NCI-H345 (cell line): ENCODE measurements at places on chromosomes 11 and 22.
A peak's percentile ranks its signal among the peaks of the same experiment; 100 is the strongest.

GRCh38 chr22:19890502-19891316 is 36.0 kb upstream of the GNB1L start:
- no peak for DNase-seq

GRCh38 chr11:112352907-112353306 is 92.2 kb upstream of the PLET1 start:
- DNase-seq = no peak

GRCh38 chr11:15143855-15144254 is 29.1 kb downstream of the INSC start:
- no peak for DNase-seq

DNA sequence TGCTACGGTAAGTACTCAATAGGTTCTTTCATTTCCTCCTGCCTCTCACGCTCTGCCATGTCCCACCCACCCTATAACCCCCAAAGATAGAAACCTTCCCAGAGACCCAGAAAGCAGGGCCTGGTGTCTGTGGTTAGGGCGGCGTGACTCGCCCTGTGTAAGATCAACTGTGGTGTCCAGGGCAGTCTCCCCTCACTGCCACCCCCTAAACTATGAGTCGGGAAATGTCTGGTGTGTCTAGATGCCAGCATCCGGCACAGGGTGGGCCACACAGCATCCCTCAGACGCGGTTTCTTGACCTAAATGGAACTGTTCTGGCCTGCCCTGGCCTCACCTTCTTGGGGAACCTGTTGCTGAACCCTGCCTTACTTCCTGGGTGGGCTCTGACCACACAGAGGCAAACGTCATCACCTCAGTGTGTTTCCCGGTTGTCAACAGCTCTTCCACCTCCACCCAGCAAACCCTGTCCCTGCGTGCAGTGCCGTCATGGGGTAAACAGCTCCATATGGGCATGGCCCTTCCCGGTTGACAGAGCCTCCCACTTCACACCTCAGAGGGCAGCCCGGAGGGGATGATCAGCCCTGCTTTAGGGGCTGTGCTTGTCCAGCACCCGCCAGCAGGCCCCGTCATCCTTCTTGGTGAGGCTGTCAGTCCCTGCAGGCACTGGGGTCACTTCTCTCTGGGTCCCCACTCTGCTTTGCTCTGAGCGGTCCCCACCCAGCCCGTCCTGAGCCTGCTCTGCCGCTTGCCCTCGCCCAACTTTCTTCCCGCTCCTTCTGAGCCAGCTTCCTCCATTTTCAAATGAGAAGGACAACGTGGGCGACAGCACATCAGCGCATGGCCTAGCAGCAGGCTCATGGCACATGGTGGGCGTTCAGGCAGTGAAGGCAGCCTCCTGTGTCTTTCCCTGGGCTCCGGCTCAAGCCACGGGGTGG is 6.0 kb downstream of the WNT11 start:
- no peak for DNase-seq

GRCh38 chr11:22347857-22348487 is 9.8 kb downstream of the SLC17A6 start:
- no peak for DNase-seq

DNA sequence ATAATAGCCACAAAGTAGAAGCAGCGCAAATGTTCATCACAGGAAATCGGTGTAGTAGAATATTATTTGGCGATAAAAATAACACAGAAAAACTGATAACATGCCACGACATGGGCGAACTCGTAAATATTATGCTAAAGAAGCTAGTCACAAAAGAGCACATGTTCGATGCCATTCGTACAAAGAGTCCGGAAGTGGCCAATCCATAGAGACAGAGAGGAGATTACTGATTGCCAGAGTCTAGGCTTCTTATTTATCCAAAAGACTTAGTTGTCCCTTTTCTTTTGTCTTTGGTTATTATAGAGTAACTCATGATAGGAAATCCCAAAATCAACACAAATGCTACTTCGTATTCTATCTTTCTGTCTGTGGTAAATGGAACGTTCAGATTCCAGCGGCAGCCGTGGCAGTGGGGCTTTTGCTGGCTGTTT is 56.5 kb downstream of the MED15 start:
- no peak for DNase-seq

GRCh38 chr11:46755962-46756361 is 36.9 kb downstream of the F2 start:
- no peak for DNase-seq

DNA sequence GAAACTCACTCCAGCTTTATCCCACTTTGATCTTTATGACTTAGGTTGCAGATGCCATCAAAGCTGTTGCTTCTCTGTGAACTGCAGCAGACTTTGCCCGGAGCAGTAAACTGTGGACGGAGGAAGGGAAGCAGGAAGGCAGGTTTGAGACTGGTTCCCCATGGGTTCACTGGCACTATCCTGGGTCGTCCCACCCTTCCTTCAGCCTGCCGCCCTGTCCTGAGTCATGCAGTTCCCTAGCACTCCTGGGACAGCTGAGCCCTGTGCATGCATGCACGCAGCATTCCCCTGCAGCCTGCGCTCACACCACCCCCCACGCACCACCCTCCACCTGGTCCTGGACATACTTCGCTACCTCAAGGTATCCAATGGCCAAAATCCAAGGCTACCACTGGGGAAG is 23.5 kb upstream of the P2RY2 start:
- DNase-seq = no peak

- no peak for DNase-seq
Observed at GRCh38 chr11:113389272-113389671, 1.7 kb downstream of the ANKK1 start.

- no peak for DNase-seq
Observed at GRCh38 chr11:95296621-95297025, 65.6 kb upstream of the SESN3 start.

- no peak for DNase-seq
Observed at GRCh38 chr11:64715756-64716472, 7.1 kb downstream of the NRXN2 start.

DNA sequence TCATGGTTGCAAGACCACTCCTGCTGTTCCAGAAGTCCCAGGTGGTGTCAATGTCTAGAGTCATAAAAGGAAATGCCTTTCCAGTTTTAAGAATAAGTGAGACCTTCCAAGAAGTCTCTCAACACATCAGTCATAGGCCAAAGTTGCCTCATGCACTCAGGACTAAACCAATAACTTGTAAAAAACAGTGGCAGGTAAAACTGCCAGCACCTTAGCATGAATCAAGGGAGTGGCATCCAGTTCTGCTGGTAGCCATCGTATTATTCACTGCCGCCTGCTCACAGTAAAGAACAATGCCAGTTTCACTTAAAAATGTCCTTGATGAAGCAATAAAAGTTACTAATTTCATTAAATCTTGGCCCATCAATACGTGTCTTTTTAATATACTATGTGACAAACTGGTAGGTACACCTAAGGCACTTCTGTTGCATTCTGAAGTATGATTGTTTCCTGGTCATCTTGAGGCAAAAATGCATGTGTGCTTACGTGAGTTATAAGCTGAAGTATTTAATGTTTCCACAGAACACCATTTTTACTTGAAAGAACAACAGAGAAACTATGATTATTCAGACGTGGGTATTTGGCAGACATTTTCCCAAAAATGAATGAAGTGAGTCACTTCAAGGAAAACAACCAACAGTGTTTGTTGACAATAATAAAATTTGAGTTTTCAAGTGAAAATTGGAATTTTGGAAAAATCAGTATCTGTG is 125.2 kb upstream of the SNX19 start:
- DNase-seq = no peak

DNA sequence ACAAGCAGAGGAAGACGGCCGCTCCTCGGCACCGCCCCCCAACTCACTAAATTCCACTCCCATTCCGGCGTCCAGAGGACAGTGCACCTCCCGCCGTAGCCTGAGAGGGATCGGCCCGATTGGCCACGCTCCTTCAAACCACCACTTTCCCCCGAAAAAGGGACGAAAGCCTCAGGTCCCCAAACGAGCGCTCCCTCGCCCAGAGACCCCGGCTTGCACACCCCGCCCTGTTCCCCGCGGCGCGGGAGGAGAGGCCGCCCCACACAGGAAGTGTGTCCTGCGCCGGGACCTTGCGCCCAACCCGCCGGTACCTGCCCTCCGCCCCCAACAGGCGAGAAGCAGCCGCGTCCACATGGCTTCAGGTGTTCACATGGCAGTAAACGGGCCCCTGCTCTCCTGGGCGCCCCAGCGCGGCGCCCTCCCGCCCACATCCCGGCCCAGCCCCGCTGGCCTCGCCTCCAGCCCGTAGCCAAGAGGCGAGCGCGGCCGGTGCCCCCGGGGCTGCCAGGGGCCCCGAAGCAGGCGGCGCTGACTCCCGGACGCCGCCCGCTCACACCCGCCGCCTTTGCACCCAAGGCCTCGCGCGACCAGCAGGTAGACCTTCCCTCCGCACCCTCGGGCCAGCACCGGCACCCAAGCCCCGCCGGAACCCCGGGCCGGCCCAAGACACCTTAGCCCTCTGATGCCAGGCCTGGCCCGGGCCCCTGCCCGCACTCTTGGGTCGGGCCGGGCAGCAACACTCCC is 849 bp downstream of the TCF20 start:
- DNase-seq = peak; percentile 34

DNA sequence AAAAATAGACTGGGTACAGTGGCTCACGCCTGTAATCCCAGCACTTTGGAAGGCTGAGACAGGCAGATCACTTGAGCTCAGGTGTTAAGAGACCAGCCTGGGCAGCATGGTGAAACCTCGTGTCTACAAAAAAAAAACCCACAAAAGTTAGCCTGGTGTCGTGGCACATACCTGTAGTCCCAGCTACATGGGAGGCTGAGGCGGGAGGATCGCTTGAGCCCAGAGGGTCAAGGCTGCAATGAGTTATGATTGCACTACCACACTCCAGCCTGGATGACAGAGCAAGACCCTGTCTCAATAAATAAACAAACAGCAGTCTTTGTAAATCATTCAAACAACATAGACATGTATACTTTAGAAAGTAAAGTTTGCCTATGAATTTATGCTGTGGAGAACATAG is 2.5 kb downstream of the MOV10L1 start:
- DNase-seq = no peak

DNA sequence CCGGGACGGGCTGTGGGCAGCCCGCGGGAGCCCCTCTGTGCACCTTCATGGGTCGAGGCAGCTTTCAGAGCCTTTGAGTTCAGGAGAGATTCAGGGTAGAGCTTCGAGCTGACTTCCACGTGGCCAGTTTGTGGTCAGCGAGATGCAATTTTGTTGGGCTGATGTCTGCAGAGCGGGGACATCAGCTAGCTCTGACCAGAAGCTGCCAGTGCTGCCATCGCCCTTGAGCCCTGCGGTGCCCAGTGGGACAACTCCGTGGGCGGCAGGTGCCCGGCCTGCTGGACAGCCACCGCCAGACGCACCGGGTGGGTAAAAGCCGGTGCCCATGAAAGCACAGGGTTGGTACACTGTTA is 719 bp downstream of the TALDO1 start:
- DNase-seq = no peak

DNA sequence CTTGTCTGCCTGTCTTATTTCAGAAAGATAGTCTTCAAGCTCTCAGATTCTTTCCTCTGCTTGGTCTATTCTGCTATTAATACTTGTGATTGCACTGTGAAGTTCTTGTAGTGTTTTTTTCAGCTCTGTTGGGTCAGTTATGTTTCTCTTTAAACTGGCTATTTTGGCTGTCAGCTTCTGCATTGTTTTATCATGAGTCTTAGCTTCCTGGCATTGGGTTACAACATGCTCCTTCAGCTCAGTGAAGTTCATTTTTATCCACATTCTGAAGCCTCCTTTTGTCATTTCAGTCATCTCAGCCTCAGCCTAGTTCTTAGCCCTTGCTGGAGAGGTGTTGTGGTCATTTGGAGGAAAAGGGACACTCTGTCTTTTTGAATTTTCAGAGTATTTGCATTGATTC is 15.5 kb upstream of the DEPDC7 start:
- DNase-seq = no peak
